ENCODE measurements at places on chromosomes 2 and 18.

DNA sequence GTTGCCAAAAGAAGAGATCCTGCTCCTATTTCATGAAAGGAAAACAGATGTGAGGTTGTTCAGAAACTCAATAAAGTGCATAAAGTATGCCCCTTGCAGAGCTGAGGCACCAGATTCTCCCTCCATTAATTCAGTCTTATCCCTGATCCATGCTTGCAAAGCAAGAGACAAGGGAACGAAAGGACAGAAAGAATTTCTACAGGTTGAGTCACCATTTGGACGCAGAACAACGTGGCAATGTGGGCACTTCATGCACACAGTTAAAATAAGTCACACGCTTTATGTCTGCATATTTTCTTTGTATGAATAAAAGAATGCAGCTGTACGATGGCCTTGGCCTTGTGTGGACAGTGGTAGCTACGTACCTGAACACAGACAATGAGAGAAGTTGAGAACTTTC is 321.7 kb upstream of the REV1 start:
- DNase-seq: no peak

DNA sequence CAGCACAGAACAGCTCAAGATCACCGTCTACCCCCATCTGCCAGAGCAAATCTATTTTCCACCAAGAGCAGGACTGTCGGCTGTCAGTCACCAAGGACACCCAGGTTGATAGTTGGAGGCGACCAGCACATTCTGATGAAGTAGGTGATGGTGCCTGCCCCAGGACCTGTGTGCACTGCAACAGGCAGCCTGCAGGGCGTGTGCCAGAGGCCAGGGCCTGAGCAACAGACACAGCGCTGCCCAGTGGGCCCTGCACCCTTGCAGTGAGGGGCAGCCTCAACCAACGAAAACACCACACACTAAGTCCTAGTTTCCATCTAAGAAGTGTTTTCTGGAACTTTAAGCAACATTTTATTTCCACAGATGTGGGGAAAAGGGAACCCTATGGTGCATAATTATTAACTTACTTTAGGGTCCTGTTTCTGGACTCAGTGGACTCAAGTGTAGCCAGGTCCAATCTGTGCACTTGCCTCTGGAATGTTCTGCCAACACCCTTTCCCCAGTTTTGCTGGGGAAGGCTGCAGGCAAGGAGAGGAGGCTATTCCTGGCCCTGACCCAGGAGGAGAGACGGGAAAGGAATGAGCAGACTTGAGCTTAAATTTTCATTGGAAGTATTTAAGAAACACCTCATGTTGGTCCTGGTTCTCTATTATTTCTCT is 61.5 kb downstream of the ADNP2 start:
- DNase-seq: no peak

GRCh38 chr2:129058981-129059380 is 740.3 kb upstream of the HS6ST1 start:
- DNase-seq: no peak

DNA sequence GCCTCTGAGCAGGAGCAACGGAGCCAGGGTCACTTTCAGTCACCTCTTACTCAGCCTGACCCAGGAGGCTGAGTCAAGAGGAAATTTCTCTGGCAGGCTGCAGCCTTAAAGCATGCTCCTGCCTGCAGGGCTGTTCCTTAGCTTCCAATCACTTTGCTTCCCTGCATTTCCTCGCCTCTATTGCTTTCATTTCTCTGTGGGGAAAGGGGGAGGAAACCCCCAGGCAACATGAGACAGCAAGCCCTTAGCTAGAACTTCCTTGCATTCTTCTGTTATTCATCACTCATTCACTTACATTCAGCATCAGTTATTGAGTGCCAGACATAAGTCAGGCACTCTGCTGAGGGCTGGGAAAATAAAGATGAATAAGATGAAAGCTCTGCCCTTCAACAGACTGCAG is 13.0 kb downstream of the XDH start:
- DNase-seq: no peak

DNA sequence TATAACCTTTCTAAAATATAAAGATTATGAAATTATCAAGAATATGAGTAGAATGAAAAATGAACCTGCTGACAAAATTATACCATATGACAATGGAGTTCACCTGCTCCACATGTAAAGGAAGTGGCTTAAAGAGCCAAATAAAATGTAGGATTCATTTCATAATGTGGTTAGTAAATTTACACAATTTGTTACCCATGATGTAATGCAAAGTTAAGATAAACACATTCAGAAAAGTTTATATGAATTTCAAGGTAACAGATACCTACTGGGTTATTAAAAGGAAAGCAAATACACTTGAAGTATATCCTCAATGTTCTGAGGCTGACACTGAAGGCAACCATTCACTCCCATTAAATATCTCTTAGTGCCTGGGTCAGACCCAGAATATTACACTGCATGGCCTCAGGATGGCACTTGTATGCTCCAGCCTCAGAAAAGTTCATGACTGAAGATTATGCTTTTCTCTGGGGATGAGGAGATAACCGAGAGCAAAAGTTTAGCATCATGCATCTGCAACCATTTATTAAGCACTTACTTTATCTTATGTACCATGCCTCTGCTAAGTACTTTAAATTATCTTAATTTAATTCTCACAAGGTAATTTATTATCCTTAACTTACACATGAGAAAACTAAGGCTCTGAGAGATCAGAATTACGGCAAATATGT is 6.2 kb downstream of the STRN start:
- no peak for DNase-seq

DNA sequence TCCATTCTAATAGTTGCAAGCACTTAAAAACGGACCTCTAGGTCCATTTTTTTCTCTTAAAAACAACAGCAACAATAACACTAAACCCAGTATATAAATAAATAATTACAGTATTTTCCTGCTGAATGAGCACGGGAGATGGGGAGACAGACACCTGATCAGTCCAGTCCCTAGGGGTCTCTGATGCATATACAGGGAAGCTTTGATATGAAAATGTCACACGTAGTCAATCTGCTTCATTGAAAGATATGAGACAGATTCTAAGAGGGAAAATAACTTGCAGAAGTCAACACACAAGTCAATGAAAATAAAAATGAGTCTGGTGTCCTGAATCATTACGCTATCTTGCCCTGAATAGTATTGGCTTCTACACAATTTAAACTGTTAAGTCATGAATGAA is 523.3 kb upstream of the SLC8A1 start:
- no peak for DNase-seq

GRCh38 chr2:42614838-42615237 is 46.4 kb downstream of the MTA3 start:
- no peak for DNase-seq

- DNase-seq: no peak
Observed at GRCh38 chr2:100964222-100964621, 37.9 kb upstream of the RPL31 start.

GRCh38 chr2:121944072-121944831 is 188.8 kb downstream of the TSN start:
- DNase-seq: no peak

GRCh38 chr18:46158499-46158898 is 54.3 kb downstream of the HAUS1 start:
- DNase-seq: no peak

DNA sequence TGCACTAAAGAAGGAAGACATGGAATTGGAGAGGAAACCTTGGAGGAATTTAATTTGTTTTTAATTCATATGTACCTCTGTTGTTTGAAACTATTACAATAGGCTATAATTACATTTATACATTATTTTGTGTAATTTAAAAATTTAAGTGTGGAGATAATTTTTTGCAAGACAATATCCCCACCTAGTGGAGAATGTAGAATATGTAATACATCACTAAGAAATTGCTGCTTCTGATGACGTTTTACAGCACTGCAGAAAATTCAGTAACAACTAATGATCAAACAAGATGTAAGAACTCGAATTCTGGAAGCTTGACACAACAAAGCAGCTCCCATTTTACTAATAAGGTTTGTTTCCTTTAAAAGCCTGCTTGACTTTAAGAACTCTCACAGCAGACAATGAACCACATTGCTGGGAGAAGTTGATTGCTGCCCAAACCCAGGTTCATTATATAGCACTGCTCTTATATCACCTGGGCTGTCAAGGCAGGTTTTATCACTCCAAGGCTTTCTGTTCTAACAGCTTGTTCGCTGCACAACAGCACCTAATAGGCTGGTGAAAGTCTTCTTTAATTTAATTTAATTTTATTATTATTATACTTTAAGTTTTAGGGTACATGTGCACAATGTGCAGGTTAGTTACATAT is 53.4 kb downstream of the THADA start:
- no peak for DNase-seq

GRCh38 chr2:46821600-46821999 is 94.0 kb downstream of the MCFD2 start:
- no peak for DNase-seq

GRCh38 chr2:102986826-102987490 is 225.1 kb downstream of the TMEM182 start:
- DNase-seq: no peak

GRCh38 chr2:147644491-147644890 is 200.3 kb upstream of the ACVR2A start:
- no peak for DNase-seq

DNA sequence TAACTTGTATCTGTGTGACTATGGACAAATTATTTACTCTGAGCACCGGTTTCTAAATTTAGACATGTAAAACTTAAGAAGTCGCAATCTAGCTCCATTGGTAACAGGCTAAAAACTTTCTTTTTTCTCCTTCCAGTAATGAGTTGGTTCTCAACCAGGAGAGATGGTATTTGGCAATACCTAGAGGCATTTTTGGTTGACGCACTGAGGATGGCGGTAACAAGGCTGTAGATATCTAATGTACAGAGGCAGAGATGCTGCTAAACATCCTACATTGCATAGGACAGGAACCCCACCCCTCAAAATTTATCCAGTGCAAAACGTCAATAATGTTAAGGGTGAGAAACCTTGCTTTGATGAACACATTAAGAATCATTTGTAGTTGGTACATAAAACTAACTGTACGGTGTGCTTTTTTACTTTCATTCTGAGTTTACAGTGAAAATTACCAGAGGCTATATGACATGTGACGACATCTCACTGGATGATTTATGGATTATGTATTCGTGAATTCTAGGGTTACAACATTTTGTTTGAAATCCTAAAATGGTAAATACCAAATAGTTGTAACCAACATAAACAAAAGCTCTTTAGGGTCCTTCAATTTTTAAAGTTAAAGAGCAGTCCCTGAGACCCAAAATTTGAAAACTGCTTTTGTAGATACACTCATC is 91.3 kb downstream of the TLK1 start:
- DNase-seq: no peak

DNA sequence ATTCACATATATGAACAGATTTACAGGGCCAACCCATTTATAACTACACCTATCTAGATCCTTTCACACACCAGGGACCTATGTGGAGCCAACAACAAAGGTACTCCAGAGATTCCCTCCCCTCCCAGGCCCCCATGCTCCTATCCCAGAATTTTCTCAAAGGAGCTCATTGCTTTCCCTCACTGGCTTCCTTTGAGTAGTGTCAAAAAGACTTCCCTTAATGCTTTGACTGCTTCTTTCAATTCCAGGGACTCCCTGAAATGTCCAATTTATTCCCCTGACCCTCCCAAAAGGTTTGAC is 46.6 kb downstream of the IKZF2 start:
- no peak for DNase-seq

DNA sequence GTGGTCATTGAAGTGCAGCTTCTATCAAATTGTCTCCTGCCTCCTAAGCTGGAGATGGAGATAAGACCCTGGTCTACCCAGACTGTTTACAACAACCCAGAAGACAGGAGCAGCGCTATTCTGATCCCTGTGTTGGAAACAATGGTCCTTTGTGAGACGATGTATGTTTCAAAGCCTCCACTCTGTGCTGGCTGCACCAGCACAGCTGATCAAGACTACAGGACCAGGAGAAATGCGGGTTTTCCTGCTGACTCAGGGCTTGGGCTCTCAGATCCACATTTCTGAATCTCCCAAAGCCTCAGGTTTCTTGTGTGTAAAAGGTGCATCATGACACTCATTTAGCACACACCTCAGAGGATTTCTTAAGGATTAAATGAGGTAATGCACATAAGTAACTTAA is 92.0 kb downstream of the POU3F3 start:
- no peak for DNase-seq

DNA sequence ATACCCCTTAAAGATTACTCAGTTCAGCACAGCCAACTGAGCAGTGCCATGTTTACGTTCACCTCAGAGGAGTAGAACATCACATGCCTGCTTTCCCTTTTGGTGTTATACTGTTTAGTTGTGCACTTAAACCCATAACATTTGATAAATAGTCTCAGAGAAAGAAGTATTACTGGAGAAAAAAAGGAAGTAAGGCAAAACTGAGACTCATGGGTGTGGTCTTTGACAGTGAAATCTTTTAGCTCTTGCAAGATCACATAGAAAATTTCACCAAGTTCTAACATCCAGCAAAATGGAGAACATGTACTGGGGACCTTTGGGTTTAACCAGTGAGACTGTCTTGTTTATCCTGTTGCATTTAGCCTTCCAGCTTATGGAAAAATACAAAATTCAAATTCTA is 5.6 kb downstream of the TANK start:
- DNase-seq: no peak

- peak; percentile 9 for DNase-seq
Observed at GRCh38 chr2:203484266-203485112, 50.6 kb downstream of the RAPH1 start.

GRCh38 chr2:235004329-235004903 is 52.6 kb downstream of the SH3BP4 start:
- DNase-seq: no peak

- DNase-seq: no peak
Observed at GRCh38 chr2:106953236-106953635, 67.3 kb upstream of the ST6GAL2 start.

- no peak for DNase-seq
Observed at GRCh38 chr2:175854665-175855064, 147.4 kb downstream of the LNPK start.

DNA sequence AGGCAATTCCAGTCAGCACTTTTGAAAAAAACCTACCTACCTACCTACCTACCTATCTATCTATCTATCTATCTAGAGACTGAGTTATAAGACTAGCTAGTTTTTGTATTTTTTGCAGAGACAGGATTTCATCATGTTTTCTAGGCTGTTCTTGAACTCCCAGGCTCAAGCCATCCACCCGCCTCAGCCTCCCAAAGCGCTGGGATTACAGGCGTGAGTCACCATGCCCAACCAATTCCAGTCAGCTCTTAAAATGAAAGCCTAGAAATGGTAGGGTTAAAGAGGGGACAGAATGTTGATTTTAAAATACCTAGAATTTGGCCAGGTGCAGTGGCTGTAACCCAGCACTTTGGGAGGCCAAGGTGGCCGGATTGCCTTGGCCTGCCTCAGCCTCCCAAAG is 19.1 kb downstream of the MSH2 start:
- DNase-seq: no peak

GRCh38 chr2:88831792-88832248 is 140.3 kb downstream of the RPIA start:
- DNase-seq: peak; percentile 43
